Activated CD4-positive, alpha-beta T cell treated with anti-CD3 and anti-CD28 coated beads, Interleukin-2, amount 10 ng/mL, durations not matched to agents 7 days and 5 days (primary cell): ENCODE measurements at places on chromosomes 11 and 22.

DNA sequence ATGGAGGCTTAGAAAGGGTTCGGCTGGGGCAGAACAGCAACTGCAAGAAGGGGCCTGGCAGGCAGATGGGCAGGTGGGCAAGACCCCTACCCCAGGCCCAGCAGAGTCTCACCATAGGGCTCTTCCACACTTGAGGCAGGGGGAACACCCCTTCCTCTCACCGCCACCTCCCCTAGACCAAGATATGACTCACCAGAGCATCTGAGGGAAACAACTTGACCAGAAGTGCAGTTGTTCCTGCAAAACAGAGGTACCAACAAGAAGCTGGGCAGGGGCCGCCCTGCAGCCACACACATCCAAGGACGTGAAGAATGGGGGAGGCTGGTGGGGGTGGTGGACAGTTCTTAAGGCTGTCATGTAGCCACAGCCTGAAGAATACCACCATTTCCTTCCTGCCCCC lies 10.9 kb downstream of the TMPRSS5 start:
- no peak for DNase-seq

- peak; percentile 27 for DNase-seq
These were observed 29.8 kb upstream of the EED start for GRCh38 chr11:86214710-86215109.

GRCh38 chr22:42256220-42256619 lies 14.2 kb downstream of the TCF20 start:
- no peak for DNase-seq

DNA sequence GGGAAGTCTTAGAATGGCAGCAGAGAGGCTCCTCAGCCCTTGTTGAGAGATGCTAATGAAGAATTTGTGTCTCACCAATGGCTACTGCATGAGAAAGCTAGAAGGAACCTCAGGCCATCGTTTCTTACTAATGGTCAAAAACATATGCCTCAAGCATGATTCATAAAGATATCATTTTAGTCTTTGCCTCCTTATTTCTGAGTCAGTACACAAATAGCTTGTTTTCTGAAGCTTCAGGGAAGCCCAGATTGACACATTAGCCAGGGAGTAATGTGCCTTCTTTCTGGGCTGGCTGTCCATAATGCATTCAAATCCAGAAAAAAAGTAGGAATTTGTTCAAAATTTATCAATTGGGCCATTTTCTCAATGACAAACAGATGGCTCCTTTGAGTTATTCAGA lies 169.4 kb upstream of the ZBED5 start:
- no peak for DNase-seq

DNA sequence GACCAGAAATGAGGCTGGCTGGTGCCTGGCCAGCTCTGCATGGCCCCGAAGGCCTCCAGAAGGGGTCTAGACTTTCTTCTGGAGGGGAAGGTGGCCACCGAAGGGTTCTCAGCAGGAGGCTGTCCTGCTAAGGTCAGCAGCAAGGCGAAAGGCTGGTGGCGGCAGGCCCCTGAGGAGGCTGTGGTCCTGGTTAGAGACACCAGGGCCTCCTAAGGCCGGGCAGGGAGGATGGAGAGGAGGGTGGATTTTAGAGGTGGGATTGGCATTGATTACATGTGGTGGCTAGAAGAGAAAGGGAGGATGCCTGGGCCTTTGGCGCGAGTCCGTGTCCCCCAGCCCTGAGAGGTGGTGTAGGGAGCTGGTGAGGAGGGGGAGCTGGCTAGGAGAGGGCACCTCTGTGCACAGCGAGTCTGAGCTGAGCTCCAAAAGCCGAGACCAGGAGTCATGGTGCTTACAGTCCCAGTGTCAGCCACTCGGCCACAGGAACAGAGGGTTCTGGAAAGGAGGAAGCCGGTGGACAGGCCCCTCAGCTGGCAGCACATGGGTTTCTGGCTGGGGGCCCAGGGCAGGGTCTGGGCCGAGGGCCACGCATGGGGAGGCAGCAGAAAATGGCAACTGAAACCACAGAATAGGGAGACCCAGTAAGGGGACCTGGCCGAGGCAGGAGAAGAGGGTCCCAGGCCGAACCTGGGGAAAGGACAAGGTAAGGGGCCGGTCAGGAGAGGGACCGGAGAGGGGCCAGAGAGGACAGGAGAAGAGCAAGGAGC lies 2.5 kb downstream of the FERMT3 start:
- DNase-seq = no peak

DNA sequence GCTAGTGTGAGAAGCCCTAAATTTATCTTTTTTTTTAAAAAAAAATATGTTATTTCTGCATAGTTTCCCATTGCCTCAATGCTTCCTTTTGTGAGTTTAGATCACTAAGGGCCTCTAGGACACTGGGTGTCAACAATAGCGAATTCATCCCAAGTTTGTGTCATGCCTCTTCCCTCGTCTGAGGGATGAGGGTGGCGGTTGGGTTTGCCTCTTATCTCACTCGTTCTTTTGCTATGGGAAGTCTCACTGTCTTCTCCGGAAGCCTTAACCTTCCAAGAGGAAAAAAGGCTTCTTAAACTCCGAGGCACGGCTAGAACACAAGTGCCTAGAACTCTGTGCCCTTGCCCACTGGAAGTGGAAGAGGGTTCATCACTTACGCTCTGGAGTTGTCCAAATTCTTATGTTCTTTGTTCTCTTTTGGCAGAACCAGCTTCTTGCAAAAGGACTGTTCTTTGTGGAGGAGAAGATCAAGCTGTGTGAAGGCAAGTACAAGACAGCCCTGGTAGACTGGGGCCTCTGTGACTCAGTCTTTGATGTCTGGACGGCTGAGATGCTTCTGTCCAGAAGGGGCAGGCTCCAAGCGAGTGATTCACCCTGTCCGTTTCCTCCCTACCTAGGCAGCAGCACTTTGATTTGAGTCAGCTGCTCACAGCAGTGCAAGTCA lies 78.5 kb downstream of the TRAF6 start:
- no peak for DNase-seq

GRCh38 chr22:50015451-50016307 lies 3.1 kb upstream of the IL17REL start:
- no peak for DNase-seq

GRCh38 chr22:47176573-47177333 lies 414.3 kb downstream of the TBC1D22A start:
- DNase-seq = no peak

DNA sequence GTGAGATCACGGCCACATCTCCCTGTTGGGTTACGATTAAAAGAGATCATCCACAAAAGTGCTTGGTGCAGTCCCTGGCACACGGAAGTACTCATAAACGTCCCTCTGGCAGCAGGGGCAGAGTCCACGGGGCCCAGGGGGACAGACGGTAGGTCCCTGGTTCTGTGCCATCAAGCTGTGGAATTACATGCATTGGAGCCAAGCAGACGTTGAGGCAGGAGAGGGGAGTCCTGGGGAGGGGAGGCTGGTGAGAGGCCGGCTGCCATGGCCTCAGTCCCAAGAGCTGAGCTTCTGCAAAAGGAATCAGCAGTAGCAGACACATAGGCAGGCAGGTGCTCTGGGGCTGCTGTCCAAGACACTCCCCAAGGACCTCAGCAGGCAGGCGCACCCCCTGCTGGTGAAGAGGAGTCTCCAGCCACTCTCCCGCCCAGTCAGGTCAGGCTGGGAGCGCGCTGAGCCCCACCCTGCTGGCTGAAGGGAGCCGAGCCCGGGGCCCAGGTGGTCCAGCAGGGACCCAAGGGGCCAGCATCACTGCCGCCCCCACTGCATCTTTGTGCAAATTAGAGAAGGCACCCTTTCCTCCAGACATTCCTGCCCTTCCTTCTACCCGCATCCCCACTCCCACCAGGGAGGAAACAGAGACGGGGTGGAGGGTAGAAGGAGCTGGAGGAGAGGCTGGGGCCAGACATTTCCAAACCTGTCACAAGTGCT lies 7.6 kb upstream of the KCTD17 start:
- peak; percentile 49 for DNase-seq

DNA sequence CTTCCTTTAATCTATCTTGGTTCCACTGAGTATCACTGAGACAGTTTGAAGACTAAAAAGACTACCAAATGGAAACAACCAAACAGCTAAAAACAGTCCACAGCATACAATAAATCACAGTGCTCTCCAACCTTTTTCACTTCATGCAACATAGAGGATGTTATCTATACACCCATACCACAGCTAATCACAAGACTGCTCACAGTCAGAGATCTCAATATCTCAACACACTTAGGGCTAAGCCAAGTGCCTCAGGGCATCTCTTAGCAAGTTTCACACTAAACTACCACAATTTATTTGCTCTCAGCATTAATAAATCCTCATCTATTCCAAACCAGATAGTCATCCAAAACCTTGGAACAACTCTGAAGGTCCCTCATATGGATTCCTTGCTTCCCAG lies 129.4 kb downstream of the SBF2 start:
- no peak for DNase-seq

- no peak for DNase-seq
These were observed 617 bp upstream of the ARHGAP20 start for GRCh38 chr11:110712659-110713448.

DNA sequence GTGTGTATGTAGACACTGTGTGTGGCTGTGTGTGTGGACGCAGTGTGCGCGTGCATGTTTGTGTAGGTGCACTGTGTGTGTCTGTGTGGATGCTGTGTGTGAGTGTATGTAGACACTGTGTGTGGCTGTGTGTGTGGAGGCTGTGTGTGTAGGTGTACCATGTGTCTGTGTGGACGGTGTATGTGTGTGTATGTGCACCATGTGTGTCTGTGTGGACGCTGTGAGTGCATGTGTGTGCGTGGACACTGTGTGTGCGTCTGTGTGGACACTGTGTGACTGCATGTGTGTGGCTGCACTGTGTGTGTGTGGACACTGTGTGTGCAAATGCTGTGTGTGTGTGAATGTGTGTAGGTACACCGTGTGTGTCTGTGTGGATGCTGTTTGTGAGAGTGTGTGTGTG lies 10.3 kb downstream of the TRPM5 start:
- DNase-seq = no peak
